ENCODE measurements at places on chromosomes 6 and 20.

DNA sequence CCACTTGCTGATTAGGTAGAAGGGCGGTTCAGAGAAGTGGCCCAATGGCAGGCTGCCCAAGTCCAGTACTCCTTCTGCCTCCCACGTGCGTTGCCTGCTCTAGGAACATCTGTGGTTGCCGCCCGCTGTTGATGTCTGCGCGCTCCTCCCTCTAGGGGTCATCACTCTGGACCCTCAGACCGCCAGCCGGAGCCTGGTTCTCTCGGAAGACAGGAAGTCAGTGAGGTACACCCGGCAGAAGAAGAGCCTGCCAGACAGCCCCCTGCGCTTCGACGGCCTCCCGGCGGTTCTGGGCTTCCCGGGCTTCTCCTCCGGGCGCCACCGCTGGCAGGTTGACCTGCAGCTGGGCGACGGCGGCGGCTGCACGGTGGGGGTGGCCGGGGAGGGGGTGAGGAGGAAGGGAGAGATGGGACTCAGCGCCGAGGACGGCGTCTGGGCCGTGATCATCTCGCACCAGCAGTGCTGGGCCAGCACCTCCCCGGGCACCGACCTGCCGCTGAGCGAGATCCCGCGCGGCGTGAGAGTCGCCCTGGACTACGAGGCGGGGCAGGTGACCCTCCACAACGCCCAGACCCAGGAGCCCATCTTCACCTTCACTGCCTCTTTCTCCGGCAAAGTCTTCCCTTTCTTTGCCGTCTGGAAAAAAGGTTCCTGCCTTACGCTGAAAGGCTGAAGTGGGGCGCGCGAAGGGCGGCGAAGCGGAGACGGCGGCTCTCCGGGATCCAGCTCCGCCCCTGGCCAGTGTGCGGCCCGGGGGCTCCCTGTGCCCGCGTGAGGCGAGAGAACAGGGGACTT is 8.5 kb downstream of the TRIM15 start:
- no peak for DNase-seq

GRCh38 chr6:135820340-135820739 is 31.2 kb upstream of the PDE7B start:
- DNase-seq = no peak

GRCh38 chr20:5927749-5928462 is 22.4 kb downstream of the TRMT6 start:
- DNase-seq = no peak

GRCh38 chr20:47490795-47491194 is 10.9 kb upstream of the NCOA3 start:
- DNase-seq = no peak

GRCh38 chr6:33333666-33334065 is 16.1 kb upstream of the ZBTB22 start:
- no peak for DNase-seq

DNA sequence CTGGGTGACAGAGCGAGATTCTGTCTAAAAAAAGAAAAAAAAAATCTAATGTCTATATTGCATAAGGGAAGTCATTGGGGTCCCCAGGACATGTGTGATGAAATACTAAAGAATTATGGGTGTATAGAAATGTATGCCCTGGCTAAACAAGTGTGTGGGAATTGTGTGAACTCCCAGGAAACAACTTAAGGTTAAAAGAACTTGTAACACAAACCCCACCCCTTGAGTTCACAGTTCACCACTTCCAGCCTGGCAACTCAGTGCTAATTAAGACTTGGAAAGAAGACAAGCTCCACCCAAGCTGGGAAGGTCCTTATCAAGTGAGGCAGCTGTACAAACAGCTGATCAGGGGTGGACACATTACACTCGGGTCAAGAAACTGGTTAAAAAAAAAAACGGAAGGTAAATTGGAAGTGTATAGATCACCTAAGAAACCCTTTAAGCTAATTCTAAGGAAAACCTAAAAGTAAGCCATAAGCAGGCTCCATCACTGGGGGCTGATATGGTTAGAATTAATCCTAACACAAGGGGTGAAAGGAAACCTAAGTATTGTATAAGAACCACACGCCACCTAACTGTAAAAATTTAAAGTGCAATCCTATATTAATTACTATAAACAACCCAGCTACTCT is 25.2 kb downstream of the HLA-A start:
- DNase-seq = no peak

- DNase-seq = no peak
Measured at GRCh38 chr6:14742171-14742570, 503.7 kb upstream of the JARID2 start.

DNA sequence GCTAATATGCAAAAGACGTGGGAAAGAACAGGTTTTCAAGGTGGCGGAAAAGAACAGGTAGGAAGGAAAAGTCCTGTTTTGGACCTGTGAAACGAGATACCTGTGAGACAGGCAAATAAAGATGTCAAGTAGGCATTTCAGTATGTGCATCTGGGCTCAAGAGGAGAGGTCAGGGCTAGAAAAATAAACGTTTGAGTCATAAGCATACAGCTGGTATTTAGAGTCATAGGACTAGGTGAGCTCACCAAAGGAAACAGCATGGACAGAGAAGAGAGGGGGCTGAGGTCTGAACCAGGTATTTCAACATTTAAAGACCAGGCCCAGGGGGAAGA is 14.9 kb downstream of the MTFR2 start:
- peak; percentile 41 for DNase-seq

DNA sequence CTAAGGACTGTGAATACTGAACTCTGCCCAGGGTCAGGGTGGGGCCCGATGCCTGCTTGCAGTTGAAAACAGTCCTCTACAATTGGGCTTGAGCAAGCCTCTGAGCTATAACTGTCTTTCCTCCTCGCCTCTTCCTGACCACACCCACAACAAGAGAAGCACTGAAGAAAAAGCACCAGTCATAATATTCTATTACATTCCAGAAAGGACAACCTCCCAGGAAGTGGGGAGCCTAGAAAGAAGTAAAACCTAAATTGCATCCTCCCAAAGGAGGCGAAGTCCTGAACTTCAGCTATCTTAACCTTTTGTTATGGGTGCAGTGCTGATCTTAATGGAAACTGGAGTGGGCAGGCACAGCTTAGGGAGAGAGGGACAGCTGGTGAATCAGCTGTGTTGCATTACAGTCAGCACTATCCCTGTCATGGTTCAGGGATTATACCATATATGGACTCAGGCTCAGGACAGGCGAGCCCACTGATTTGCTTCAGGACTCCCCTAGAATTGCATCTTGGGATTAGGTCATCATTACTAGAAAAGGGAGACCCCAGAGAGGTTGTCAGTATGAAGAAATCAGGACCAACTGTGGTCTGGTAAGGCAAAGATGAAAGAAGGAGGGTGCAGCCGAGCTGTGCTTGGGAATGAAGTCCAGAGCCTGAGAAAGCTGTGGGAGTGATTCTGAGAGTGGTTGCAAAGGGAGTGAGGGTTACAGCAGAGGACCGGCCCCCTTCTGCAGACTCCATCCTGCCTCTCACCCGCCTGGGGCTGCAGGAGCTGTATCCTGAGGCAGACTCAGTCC is 18.3 kb upstream of the TRAM2 start:
- peak; percentile 98 for DNase-seq

DNA sequence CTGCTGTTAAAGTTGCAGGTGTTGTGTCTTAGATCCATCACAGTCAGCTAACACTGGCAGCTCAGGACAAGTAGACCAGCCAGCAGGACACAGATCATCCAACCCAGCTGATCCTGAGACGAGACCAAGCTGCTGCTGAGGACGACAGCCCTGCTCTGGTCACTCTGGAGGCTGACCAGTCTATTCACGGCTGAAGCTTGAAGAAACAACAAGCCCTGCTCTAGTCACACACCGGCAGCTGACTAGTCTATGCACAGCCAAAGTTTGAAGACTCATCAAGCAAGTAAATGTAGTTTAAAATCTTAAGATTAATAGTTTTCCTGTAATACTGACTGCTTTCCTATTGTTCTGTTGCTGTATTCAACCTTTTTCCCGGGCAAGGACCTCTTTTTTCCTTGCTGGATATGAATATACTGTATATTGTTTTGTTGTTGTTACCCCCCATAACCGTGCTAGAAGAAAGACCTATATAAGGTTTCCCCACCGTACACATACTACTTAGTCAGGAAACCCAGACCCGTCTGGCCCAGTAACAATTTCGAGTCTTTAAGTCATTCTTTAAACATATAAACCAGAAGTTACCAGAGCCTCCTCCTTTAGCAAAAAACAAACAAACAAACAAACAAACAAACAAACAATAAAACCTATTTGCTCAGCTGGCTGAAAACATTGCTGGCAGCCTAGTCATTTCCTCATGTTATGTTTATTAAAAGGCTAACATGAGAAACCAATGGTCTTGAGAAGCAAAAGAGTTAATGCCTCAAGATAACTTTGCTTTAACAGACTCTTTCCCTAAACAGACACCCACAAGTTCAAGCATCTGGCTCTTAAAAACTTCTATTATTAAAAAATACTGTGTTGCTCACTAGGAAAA is 16.7 kb upstream of the GSTA3 start:
- no peak for DNase-seq

- no peak for DNase-seq
Measured at GRCh38 chr6:133891149-133891926, 2.4 kb downstream of the TCF21 start.

DNA sequence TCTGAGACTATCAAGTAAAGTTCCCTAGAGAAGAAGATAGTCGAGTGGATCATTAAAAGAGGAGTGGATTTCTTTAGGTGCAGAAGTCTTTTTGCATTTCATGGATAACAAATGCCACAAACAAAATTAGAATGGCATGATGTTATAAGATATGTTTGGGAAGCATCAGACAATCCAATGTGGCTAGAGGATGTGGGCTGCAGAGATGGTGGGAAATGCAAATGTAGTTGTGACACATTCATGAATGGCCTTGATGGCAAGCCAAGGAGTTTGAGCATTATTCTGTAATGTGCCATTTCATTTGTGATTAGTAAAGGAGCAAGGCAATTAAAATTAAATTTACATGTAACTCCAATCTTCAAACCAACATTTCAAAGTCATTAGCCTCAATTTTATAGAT is 211.9 kb downstream of the CENPW start:
- DNase-seq = no peak

GRCh38 chr20:17613328-17614175 is 43.7 kb downstream of the DSTN start:
- no peak for DNase-seq

DNA sequence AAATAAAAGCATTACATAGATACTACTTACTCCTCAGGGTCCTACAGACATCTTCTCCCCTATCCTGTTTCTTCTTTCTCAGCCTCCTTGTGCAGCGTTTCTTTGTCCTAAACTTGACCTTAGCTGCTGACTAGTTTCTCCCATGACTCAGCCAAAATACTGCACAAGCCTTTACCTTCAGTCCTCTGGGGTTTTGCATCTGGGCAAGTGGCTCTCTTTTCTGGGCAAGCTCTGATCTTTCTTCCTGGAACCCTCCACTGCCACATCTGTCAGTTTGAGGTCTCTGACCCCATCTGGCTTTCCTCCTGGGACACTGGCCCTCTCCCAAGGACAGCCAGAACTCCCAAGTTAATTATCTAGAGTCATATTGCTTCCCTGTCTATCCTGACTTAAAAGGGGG is 838.4 kb downstream of the DHX35 start:
- peak; percentile 13 for DNase-seq

- no peak for DNase-seq
Measured at GRCh38 chr20:40718982-40719729, 30.1 kb upstream of the MAFB start.

GRCh38 chr20:51385646-51386530 is 156.6 kb downstream of the NFATC2 start:
- no peak for DNase-seq

DNA sequence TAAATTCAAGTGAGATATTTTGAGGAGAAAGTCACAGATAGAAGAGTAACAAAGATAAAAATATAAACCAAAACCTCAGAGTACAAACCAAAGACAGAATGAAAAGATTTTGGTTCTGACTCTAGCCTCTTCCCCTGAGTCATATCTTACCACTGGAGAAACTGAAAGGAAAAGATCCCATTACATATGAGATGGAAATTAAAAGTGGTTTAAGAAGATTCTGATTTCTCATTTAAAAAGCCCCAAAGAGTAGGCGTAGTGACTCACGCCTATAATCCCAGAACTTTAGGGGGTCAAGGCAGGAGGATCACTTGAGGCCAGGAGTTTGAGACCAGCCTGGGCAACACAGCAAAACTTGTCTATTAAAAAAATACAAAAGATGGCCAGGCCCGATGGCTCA is 30.6 kb downstream of the SPINT4 start:
- DNase-seq = no peak

DNA sequence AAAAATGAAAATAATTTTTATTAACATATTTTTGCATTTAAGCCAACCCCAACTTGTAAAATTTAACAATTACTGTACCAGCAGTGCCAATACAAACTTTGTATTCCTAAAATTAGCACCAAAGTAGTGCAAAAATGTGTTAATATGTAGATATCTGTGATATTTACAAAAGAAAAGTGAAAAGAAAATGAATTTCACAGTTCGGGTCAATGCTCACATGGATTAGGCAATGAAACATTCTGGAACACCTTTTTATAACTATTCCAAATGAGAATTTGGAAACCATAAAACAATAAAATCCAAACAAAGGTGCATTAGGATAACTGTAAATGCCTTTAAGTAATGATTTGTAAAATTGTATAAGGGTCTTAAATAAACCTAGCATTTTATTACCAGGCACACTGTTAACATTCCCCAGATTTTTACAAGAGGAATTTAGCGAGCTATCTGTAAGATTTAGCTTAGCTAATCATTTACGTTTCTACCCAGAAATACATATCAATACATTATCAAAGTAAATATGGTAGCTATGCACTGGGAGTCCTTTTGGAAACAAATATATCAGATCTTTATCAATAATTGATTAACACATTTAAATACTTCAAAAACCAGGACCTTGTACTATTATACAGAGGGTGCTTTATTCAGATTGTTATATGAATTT is 112.2 kb downstream of the MTFR2 start:
- DNase-seq = no peak

DNA sequence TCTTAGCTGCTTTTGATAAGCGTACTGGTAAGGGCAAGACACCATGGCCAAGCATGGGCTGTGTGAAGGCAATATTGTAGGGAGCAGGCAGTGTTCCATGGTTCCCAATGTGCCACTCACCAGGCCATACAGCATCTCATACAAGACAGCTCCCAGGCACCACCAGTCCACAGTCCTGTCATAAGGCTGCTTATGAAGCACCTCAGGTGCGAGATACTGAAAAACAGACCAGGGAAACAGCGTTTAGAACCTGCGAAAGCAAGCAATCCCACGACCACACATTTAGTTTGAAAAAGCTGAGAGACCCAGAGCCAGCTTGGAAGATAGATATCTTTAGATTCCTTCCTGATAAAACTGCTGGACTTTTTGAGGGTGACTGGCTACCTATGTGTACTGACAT is 119.1 kb upstream of the SLC2A12 start:
- no peak for DNase-seq

- DNase-seq = no peak
Measured at GRCh38 chr20:16283307-16283706, 289.9 kb downstream of the KIF16B start.
